ENCODE measurements at places on chromosomes 11 and 22.
A peak's percentile ranks its signal among the peaks of the same experiment; 100 is the strongest.

- no peak for DNase-seq
Measured at GRCh38 chr11:35938231-35938630, 5.6 kb upstream of the LDLRAD3 start.

DNA sequence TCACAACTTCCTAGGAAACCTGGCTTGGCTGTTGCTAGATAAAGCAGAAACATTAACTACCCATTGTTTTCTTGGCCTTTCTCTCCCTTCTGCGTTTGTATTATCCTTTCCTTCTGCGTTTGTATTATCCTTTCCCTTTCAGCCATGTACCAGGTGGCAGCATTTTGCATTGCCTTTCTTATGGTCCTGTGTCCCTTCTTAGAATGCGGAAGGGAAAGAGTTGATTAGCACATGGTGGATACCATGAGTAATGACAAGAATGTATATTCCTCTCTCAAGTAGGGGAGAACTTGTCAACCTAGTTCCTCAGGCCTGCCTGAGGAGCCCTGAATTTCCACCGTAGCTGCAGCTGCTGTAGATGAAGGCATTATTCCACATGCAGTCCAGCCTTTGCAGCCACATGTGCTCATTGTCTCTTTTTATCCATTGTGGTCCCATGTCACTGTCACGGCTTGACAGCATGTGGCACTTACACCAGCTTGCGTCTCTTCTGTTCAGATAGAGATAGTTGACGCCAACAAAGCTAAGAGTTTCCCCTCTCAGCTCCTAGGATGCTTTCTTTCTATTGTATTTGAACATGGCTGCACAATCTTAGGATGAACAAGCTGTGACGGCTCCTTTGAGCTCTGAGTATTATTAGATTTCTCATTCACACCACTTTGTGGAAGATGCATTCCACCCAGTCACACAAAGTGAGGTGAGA is 44.8 kb downstream of the SLN start:
- DNase-seq, result no peak

- DNase-seq, result no peak
Measured at GRCh38 chr11:64562723-64563351, 28.2 kb upstream of the SLC22A12 start.

GRCh38 chr11:8826901-8827560 is 84.0 kb upstream of the AKIP1 start:
- no peak for DNase-seq

DNA sequence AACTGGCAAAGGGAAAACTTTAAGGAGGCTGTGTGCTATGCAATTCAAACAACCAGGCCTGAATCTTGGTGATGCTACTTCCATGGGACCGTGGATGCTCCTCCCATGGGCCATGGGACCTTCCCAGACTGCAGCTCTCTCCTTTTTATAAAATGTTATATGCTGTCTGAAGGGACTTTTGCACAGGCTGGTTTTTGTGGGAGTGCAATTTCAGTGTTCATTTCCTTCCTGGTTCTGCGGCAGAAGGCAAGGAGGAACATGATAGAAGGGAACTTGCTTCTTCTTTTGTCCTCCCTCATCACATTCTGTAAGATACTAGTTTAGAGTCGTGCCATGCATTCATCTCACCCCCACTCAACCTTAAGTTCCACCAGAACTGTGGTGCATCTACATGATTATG is 68.9 kb downstream of the C11orf58 start:
- no peak for DNase-seq

DNA sequence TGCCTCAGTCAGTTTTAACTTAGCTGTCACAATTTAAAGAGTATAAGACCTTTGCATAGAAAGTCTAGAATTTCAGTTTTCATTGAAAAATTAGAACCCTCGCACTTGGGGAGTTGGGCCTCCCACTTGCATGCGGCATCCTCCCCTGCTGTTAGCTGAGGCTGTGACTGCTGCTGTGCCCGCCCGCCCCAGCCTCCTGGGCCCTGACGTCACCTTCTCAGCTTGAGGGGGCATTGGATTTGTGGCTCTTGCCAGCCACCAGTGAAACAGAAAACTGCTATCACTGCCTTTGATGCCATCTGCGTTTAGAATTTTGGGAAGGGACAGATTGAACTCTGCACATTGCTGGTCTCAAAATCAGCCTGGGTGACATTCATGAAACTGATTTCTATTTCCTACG is 108.7 kb downstream of the CTTN start:
- DNase-seq, result no peak

- no peak for DNase-seq
Measured at GRCh38 chr11:86688398-86689179, 16.2 kb upstream of the ME3 start.

DNA sequence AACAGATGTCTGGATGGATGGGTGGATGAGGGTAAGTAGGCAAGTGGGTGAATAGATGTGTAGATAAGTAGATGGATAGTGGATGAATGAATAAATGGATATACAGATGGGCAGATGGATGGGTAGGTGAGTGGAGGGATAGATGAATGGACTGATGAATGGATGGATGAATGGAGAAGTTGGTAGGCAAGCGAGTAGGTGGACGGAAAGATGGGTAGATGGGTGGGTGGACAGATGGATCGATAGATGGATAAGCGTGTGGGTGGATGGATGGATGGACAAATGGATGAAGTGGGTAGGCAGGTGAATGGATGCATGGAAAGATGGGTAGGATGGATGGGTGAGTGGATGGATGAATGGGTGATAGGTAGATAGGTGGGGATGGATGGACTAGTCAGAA is 393.2 kb downstream of the SHANK2 start:
- DNase-seq, result no peak

- no peak for DNase-seq
Measured at GRCh38 chr22:50218996-50219727, 18.4 kb downstream of the SELENOO start.

- no peak for DNase-seq
Measured at GRCh38 chr22:29882716-29883044, 294 bp upstream of the MTMR3 start.

- DNase-seq, result no peak
Measured at GRCh38 chr11:71999362-71999761, 653 bp downstream of the IL18BP start.

- DNase-seq, result no peak
Measured at GRCh38 chr11:1150769-1151365, 6.9 kb upstream of the MUC5AC start.

GRCh38 chr11:36186340-36187175 is 102.7 kb downstream of the COMMD9 start:
- no peak for DNase-seq

DNA sequence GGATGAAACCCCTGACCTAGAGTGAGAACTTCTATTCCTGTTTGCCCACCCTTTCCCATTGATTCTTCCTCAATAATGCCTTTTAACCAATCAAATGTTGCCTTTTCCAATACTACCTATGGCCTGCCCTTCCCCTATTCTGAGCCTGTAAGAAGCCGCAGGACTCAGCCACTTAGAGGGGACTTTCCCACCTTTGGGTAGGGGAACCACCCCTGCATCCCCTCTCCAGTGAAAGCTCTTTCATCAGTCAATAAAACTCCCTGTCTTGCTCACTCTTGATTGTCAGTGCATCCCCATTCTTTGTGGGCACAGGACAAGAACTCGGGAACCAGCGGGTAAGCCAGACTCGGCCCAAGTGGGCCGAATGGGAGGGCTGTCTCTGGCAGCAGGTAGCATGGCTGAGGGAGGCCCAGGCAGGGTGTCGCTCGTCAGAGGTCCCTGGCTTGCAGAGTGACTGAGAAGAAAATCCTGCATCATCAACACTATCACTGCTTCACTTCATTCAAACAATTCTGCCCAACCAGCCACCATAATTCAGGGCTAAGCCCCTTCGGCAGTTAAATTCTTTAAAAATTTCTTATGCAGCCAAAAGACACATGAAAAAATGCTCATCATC is 30.4 kb downstream of the LDHAL6A start:
- no peak for DNase-seq

DNA sequence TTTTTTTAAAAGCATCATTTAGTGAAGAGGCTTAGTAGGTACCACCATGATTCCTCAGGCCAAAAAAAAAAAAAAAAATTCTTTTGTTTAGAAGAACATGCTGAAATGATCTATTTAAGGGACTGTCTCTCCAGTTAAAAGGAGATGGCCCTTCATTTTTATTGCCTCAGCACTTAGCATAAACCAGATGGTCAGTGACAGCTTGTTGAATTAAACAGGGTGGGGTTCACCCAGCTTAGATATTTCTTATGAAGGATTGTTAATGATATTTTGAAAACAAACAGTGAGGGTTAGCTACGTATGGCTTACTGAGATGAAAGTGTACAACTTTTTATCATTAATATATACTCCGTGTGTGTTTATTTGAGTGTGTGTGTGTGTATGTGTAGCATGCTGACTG is 203.7 kb downstream of the FAM181B start:
- DNase-seq, result no peak

GRCh38 chr11:3021125-3021524 is 29.0 kb upstream of the NAP1L4 start:
- DNase-seq, result peak; percentile 22

DNA sequence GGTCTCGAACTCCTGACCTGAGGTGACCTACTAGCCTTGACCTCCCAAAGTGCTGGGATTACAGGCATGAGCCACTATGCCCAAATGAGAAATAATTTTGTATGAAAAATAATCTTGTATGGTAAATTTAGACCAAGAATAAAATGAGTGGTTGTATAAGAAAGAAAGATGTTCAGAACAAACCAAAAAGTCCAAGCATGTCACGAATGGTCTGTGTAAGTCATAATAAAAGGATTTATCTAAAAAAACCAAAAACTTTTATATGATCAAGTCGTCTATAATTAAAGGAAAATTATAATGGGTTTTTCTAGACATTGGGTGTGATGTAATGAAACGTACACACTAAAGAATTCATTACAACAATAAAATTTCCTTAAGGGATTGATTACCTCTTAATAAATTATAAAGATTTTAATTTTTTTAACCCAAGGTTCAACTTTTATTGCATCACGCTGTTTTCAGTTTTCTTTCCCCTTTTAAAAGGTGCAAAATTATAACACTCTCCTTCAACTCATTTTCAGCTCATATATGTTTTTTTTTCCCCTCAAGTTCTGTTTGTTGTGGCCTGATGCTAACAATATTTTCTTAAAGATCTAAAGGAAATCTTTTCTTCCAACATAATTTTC is 8.9 kb upstream of the AQP11 start:
- no peak for DNase-seq

DNA sequence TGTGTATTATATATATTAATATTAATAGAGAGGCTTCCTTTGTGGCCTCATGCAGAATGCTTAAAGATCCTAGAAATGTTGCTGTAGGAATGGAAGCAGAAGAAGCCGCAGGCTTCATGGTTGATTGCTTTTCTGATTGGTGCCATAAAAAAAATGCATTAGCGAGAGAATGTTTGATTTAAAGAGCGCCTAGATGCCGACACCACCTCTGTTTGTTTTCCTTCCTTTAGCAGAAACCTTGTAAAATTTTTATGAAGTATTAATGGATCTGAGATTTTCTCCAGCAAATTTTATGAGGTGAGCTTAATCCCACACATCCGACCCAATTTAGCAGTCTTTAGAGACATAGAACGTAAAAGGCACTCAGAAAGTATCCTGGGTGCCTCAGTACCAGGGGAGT is 587.5 kb downstream of the NTM start:
- no peak for DNase-seq

DNA sequence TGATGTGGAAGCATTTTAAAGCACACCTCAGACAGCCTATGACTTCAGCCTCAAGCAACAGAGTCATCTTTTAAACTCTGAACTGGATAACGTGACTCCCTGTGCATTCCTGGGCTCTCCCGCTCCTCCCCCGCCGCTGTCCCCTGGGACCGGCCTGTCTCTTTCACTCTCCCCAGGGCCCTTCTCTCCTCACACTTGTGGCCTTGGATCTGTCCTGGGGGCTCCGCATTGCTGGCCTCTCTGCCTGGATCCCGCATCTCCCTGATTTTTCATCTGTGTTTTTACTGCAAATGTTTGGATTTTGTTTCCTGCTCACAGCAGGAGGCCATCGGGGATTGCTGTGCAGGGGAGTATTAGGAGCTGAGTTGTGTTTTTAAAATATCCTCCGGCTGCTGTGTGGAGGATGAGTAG is 15.4 kb downstream of the C11orf24 start:
- no peak for DNase-seq

DNA sequence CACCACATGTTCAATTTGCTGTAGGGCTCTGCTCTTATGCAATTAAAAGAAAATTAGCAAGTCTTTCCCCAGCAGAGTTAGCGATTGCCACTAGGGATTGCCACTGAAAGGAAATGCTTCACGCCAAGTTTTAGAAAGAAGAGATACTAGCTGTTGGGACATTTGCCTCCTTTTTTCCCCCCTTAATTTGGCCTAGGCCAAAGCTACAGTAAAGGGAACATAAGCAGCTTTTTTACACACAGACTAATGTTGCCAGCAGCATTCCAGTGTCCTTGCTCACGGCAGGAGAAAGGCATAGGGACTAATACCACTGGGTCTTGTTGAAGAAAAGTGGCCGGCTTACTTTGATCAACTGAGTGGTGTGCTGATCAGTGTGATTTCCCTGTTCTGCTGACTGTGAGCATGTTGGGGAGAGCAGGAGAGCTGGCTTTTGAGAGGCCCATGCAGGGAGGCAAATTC is 71.2 kb downstream of the PHF21A start:
- DNase-seq, result no peak

DNA sequence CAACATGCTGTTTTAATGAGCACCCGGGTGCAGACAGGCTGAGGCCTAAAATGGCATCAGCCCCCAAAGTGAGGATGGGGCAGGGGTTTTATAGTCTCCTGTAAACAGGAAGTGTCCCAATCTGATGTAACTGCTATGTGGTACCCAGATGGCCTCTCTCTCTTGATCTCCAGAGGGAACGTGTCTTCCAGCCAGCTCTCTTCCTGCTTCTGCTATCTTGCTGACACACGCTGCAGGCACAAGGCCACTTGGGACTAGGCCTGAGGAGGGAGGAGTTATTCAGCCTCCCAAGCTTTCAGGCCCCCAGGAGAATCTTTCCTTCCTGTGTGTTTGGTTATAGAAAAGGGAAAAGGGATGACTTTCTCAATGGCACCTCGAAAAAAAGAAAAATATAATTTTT is 11.4 kb upstream of the VSTM5 start:
- DNase-seq, result no peak

GRCh38 chr11:130876931-130877915 is 39.1 kb downstream of the SNX19 start:
- DNase-seq, result no peak

DNA sequence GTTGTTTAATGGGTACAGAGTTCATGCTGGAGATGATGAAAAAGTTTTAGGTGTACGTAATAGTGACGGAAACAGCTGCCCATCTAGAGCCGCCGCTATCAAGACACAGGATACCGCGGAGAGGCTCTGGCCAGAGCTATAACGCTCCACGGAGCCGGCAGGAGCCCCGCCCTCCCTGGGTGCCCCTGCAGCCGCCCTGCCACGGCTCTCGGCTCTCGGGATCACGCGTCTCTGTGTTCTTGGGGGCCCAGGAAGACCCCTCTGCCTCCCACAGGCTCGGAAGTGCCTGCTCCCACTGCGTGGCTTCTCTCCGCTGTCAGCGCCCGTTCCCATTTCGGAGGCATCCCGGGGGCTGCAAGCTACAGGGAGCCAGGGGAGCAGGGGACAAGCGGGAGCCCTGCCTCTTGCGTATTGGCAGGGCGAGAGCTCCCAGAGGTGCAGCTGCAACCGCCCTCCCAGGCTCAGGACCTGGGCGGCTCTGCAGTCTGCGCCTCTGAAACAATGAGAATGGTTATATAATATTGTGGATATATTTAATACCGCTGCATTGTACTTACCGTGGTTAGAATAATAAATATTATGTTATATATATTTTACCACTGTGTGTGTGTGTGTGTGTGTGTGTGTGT is 13.7 kb downstream of the GLYATL2 start:
- no peak for DNase-seq
